ENCODE measurements at places on chromosomes 5 and 9. TPM values are rescaled to one million over a fixed set of nuclear protein-coding genes. Genes with fewer than 3 reads are reported as not detected.

GRCh38 chr9:134929193-134930158 lies 11.8 kb upstream of the FCN1 start:
- DNase-seq = no peak

GRCh38 chr9:35104586-35104985 lies 1.7 kb upstream of the STOML2 start:
- no peak for DNase-seq

SLC6A7 gene
- not detected for total RNA-seq

DNA sequence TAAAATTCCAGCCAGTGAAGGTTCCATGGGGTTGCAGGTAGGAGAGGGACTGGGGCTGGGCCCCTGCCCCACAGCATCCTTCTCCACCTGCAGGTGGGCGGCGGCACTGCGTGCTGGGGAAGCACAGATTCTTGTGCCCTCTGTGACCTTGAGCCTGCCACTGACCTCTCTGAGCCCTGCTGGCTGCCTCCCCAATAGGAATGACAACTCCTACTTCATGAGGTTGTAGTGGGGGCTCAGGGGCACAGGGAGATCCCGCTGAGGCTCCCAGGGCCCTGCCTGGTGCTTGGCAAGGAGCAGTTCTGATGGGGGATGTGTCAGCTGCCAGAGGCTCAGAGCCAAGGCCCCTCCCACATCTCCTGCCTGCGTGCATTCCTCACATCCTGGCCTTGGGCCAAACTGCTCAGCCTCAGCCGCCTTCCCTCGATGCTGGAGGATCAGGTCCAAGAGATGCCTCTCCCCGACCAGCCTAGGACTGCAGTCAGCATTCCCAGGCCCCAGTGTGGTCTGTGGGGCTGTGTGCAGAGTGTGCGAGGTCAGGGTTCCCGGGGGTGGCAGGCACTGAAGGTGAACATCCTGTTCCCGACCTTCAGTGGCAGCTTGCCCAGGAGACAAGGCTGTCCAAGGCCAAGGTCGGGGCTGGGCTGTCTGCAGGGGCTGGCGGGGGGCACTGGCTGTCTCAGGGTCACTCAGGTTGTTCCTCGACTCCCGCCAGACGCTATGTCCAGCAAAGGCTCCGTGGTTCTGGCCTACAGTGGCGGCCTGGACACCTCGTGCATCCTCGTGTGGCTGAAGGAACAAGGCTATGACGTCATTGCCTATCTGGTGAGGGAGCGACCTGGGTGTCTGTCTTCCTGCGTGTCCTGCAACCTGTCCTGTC lies 7.0 kb downstream of the ASS1 start:
- no peak for DNase-seq

DNA sequence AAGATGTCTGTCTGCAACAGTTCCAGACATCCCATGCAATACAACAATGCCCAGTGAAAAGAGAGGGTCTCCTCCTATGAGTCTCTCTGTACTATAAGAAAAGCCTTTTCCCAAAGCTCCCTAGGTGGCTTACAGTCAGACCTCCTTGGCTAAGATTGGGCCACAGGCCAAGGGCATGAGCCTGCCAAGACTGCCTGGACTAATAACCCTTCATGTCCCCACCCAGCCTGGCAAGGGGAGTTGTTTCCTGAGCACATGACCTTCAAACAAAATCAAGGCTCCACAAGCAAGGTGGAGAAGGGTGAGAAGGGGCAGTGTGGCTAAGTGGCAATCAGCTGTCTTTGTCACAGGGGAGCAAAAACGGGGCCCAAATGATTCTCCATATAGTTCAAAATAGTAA lies 75.6 kb upstream of the ZSWIM6 start:
- DNase-seq = no peak

GRCh38 chr9:87535817-87536539 lies 38.3 kb downstream of the DAPK1 start:
- DNase-seq = no peak

DNA sequence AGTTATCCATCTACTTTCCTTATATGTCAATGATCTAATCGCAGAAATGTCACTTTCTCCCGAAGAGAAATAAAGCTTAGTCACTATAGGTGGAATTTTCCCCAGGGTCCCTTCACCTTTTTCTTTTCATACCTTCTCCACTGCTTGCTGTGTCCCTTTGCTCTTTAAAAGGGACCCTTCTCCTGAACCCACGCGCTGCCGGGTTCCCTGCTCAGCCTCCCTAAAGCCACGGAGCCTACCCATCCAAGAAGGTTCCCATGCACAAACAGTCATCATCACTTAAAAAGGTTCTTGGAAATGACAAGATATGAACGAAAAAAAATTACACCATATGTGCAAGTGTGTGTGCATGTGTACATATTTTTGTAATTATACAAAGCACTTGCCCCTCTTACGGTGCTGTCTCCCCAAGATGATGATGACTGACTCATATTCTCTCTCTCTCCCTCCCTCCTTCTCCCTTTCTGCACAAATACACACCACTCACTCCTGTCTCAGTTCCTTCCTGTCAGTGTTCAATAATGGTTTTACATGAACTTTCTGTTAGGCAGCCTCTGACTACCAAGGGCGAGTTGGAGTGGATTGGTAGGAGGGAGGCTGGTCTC lies 1.5 kb upstream of the PTPRD start:
- no peak for DNase-seq

OLFML2A gene
- not detected for total RNA-seq

DNA sequence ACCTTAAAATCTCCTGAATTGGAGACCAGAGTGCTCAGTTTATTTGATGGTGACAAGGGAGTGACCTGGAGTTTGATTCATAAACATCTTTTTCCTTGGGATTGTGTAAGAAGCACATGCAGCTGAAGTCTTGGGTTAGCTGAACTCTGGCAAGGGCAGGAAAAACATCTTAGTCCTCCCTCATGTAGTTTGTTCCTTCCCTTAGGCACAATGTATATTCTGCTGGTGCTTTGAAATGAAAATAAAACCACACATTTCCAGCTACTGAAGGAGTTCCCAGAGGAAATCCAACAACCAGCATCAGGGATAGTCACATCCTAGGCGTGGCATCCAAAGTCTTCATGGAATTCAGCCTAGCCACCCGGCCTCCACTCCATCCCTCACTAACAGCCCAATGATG lies 95.2 kb upstream of the PAPPA start:
- DNase-seq = no peak

DNA sequence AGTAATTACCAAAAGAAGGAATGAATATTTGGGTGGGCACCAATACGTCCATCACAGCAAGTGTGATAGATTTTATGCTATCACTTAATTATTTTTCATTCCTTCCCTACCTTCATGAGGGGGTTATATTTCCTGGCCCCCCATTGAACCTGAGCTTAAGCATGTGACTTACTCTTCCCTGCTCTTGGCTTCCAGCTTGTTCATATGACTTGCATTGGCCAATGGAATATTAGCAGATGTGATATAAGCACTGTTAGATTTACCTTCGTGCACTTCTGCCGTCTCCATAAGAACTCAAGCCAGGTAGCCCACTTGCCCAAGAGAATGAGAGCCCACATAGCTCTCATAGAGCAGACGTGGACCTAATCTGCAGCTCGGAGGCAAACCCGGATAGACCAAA lies 99.1 kb upstream of the SMARCA2 start:
- no peak for DNase-seq

- DNase-seq = no peak
These were observed 457.0 kb downstream of the PDE4D start for GRCh38 chr5:59436364-59437148.

- no peak for DNase-seq
These were observed 276.2 kb upstream of the POU5F2 start for GRCh38 chr5:94017579-94017978.

GRCh38 chr9:127794001-127794791 lies 8.4 kb downstream of the CDK9 start:
- DNase-seq = no peak

LECT2 gene
- not detected for total RNA-seq

GRCh38 chr5:154092356-154093141 lies 53.8 kb downstream of the MFAP3 start:
- DNase-seq = no peak

DNA sequence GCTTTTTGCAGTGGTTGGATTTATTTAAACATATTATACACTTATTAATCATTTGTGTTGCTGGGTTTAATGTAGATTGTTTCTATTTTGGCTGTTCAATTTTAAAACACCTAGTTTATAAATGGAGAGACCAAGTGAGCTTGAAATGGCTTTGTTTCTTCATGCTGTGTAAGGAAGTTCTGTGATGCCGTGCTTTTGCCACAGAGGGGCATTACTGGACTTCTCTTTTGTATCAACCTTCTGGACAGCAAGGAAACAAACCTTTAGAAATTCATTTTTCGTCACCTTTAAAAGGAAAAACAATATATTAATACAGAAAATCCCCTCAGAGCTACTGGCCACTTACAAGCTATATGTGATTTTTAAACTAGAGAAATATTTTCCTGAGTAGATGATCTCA lies 81.9 kb downstream of the DMRTA1 start:
- no peak for DNase-seq

DNA sequence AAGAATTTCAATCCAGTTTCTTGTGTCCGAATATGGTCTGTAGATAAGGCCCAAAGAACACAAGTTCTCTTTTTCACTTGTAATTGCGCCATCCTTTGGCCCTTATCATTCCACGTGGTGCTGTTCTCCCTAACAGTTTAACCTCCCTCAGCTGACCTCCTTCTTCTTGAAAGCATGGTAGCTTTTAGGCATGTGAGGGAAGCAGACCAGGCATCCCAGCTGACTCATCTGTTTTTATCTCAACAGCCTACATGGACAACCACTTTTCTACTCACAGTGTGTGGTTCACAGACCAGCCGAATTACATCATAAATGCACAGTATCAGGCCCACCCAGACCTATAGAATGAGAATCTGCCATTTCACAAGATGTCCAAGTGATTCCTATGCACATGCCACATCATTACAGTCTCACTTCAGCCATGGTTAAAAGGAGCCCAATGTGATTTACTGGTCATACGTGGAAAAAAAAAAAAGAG lies 26.9 kb upstream of the PLIN2 start:
- no peak for DNase-seq

C9orf50 gene
- total RNA-seq = not detected

- DNase-seq = peak; percentile 69
These were observed 269.8 kb downstream of the SYK start for GRCh38 chr9:91071184-91071990.

- DNase-seq = no peak
These were observed 1.9 kb upstream of the LHX2 start for GRCh38 chr9:124009531-124010217.

DNA sequence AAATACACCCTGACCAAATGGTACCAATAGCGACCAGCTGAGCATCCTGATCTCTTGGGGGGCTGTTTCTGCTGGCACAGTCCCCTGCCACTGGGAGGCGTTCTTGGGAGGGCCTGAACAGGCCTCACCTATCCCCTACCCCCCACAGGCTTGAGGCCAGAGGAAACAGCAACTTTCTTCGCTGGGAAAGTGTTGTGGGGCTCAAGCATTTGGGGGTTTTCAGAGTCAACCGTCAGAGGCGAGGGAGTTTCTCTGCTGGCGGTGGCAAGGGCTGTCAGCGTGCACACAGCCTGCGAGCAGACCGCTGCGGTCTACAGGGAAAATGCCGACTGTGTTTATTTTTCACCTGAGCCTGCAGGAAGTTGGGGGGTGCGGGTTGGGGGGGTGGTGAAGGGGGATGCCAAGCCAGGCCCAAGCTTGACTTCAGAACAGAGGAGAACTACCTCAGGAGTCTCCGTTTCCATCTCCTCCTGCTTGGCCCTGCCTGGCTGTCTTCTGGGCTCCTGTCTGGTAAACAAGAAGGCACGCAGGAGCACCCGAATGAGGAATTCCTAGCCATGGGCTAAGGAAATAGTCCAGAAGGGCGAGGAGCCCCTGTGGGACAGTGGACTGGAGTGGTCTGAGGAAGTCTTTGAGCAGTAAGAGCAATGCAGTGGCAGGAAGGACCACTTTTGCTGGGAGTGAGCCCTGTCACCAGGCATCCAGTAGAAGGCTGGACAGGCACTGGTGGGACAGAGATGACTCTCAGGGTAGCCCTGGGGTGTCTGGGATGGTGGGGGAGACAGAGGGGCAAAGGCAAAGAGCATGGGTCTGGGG lies 18.1 kb downstream of the TCF7 start:
- DNase-seq = peak; percentile 89

GRCh38 chr5:158966716-158967115 lies 133.0 kb downstream of the EBF1 start:
- no peak for DNase-seq

OR2S2 gene
- not detected for total RNA-seq

DNA sequence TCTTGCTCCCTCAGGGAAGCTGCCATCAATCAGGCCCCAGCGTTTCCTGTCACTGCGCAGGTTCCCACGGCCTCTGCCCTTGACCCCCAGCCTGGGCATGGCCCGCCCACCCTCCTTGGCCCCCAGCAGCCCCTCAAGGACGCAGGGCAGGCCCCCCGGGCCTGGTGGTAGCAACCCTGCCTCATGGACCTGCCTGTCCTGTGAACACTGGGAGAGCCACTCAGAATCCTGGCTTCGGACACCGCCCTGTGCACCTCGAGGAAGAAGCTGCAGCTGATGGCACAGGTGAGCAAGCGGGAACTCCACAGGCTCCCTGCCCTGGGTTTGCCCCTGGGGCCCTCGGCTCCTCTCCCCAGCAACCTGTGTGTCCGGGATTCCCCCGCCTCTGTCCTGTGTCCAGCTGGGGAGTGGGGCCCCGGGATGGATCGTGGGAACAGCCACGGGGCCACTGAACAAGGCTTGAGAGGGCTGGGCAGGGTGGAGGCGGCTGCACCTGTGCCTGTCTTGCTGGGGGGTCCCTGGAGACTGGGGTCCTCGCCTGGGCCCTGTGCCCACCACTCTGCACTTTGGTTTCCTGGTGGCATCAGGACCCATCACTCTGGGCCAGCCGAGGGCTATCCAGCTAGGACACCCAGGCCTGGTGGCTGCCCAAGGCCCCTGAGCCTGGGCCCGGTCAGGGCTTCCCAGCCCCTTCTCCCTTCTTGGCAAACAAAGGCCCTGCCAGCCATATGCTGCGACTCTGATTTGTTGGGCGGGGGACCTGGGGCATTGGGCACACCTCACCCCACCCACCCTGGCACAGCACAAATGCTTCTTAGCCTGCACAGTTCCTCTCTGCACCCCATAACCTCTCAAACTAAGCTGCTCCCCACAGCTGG lies 33.5 kb upstream of the EGFL7 start:
- no peak for DNase-seq

DNA sequence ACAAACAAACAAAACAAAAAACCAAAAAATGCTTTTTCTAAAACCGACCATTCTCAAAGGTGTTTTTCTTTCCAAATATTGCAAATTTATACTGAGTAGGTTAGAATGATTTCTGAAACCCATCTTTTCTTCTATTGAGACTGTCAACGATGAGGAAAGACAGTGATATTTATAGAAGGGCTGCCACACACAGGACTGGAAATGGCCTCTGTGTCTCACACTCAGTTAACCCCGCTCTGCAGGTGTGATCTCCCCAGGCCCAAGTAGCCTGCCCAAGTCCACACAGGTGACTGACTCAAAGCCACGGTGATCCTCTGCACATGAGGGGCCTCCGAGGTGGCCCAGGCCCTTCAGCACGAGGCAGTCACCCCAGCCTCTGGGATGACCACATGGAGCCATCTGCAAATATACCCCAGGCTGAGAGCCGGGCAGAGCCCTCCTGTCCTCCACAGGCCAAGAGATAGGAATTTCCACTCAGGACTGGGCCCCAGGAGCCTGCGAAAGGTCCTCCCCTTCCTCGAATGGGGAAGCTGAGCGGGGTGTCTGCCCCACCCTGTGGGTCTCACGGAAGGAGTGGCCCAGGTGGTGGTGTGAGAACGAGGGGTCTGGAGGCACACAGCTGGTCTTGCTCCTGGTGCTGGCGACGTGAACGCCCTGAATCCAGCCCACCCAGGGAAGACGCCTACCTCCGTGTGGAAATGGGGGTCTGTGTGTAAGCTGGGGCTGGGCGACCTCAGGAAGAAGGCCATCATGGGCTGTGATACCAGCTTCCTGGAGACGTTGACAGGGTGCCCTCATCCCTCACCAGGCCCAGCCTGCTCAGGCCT lies 53.0 kb upstream of the PHYKPL start:
- no peak for DNase-seq

GRCh38 chr5:172175263-172175719 lies 12.7 kb downstream of the STK10 start:
- peak; percentile 97 for DNase-seq

Data from activated CD8-positive, alpha-beta T cell treated with anti-CD3 and anti-CD28 coated beads, Interleukin-2, amount 10 ng/mL, durations not matched to agents 7 days and 5 days (primary cell).